ENCODE measurements at places on chromosomes 4 and X.

GRCh38 chr4:181952478-181952877 lies 290.7 kb upstream of the TENM3 start:
- no peak overlapping the region for H3K4me3 ChIP-seq
- peaks cover 7% of the 10 kb centered on the region for H3K4me1 ChIP-seq
- DNase-seq = no peak
- H3K27ac ChIP-seq = no peak overlapping the region

DNA sequence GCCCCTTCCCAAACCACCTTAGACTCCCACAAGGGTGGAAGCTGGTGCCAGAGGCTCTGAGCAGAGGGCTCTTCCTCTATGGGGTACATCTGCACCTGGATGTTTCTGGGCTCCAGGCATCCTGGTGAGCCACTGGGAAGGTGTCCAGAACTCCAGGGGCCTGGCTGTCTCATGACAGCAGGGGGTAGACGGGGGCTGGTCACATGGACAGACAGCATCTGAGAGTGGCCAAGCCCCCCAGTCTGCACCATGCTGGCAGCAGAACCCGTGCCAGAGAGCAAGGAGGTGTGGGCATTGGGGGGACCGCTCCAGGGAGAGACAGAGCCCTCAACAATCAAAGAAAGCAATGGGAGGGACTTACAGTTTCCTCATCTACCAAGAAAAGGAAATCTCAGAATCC lies 39.5 kb downstream of the ZFYVE28 start:
- H3K27me3 ChIP-seq = no peaks in the 10 kb centered on the region
- no peak overlapping the region for H3K27ac ChIP-seq
- H3K4me1 ChIP-seq = no peaks in the 10 kb centered on the region
- no peak overlapping the region for H3K4me3 ChIP-seq
- no peaks in the 10 kb centered on the region for H3K36me3 ChIP-seq
- no peak for DNase-seq

GRCh38 chr4:107736924-107737448 lies 17.0 kb upstream of the PAPSS1 start:
- no peaks in the 10 kb centered on the region for H3K27me3 ChIP-seq
- DNase-seq = no peak
- H3K27ac ChIP-seq = no peak overlapping the region
- peaks cover 12% of the 10 kb centered on the region for H3K4me1 ChIP-seq
- no peaks in the 10 kb centered on the region for H3K36me3 ChIP-seq
- no peak overlapping the region for H3K4me3 ChIP-seq

- no peaks in the 10 kb centered on the region for H3K36me3 ChIP-seq
- no peak overlapping the region for H3K4me3 ChIP-seq
Observed at GRCh38 chrX:1108501-1109445, 103.7 kb downstream of the CRLF2 start.

GRCh38 chr4:15656038-15656470 lies 897 bp upstream of the FBXL5 start:
- DNase-seq = no peak
- peaks cover 54% of the 10 kb centered on the region for H3K4me1 ChIP-seq
- no peaks in the 10 kb centered on the region for H3K27me3 ChIP-seq
- H3K36me3 ChIP-seq = no peaks in the 10 kb centered on the region

- H3K4me1 ChIP-seq = no peaks in the 10 kb centered on the region
- H3K36me3 ChIP-seq = no peaks in the 10 kb centered on the region
- H3K27me3 ChIP-seq = no peaks in the 10 kb centered on the region
- no peak for DNase-seq
Observed at GRCh38 chr4:136831553-136831952, 700.7 kb downstream of the PCDH18 start.

GRCh38 chr4:79492148-79492547 lies 84.1 kb upstream of the GK2 start:
- H3K36me3 ChIP-seq = no peaks in the 10 kb centered on the region
- peaks cover 19% of the 10 kb centered on the region for H3K4me1 ChIP-seq
- H3K4me3 ChIP-seq = peak overlapping the region; percentile 7
- DNase-seq = no peak

DNA sequence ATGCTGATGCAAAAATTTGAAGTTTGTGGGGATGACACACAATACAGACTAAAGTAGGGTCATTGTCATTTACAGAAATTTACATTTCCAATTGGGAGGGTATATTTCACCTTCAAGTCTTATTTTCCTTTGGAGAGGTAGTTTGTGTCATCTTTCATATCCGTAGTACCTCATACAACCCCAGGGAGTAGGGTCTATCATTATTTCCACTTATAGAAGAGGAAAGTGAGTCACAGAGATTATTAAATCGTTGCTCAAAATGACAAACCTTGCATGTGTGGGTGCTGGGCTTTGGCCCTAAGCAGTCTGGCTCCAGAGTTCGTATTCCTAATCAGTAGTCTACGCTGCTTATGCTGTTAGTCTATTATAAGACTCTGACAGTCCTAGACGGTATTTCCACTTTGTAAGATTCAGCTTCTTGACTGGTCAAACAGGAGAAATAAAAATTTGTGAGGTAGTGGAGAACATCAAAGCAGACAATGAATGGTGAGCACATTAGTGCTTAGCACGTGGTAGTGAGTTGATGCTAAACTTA lies 516.5 kb downstream of the PCDH7 start:
- H3K36me3 ChIP-seq = no peaks in the 10 kb centered on the region
- H3K4me1 ChIP-seq = no peaks in the 10 kb centered on the region
- H3K27ac ChIP-seq = no peak overlapping the region
- H3K27me3 ChIP-seq = no peaks in the 10 kb centered on the region

GRCh38 chrX:47577901-47578300 lies 4.3 kb upstream of the TIMP1 start:
- no peak overlapping the region for H3K27ac ChIP-seq
- H3K36me3 ChIP-seq = no peaks in the 10 kb centered on the region
- no peaks in the 10 kb centered on the region for H3K27me3 ChIP-seq
- H3K4me3 ChIP-seq = no peak overlapping the region
- H3K4me1 ChIP-seq = peaks cover 12% of the 10 kb centered on the region

GRCh38 chr4:25069014-25069413 lies 38.3 kb upstream of the LGI2 start:
- H3K4me1 ChIP-seq = no peaks in the 10 kb centered on the region
- H3K4me3 ChIP-seq = no peak overlapping the region
- no peak overlapping the region for H3K27ac ChIP-seq
- H3K27me3 ChIP-seq = no peaks in the 10 kb centered on the region

GRCh38 chr4:34245276-34245675 lies 1999.0 kb downstream of the ARAP2 start:
- no peaks in the 10 kb centered on the region for H3K4me1 ChIP-seq
- no peak for DNase-seq
- H3K4me3 ChIP-seq = no peak overlapping the region
- no peaks in the 10 kb centered on the region for H3K27me3 ChIP-seq

DNA sequence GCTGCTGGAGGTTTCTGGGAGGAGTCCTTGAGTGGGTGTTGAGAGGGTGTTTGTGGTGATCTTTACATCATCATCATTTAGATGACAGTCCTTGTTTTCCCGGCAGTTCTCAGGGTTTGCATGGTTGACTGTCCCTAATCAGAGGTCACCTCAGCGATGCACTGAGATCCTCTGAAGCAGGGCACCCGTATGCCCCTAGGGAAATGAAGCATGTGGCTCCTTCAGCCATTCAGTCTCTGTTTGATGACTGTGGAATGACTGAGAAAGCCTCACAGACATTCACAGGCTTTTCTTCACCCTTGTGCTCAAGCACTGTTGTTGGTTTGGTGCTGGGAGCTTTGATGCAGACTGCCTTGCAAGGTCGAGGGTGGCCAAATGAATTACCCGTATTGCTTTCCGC lies 474.7 kb downstream of the SPRY1 start:
- no peak overlapping the region for H3K4me3 ChIP-seq
- no peak for DNase-seq
- H3K27me3 ChIP-seq = no peaks in the 10 kb centered on the region
- no peak overlapping the region for H3K27ac ChIP-seq

DNA sequence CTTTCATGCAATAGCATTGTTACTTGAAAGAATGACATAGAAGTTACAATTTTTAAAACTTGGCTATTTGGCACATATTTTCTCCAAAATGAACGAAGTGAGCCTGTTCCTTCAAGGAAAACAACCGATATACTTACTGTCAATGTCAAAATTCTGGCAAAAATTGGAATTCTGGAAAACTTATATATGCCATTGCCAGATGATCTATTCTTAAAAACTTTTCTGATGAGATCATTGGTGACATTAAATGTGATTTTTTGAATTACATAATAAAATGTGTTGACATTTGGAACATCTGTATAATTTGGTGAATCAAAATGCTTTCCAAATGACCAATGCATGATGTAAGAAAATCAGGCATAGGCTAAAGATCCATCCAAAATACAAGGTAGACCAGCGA lies 209.0 kb downstream of the SCFD2 start:
- H3K27ac ChIP-seq = no peak overlapping the region
- H3K36me3 ChIP-seq = no peaks in the 10 kb centered on the region
- H3K4me1 ChIP-seq = peaks cover 11% of the 10 kb centered on the region

GRCh38 chr4:140219567-140219966 lies 65.6 kb upstream of the MAML3 start:
- no peaks in the 10 kb centered on the region for H3K27me3 ChIP-seq
- H3K4me1 ChIP-seq = no peaks in the 10 kb centered on the region
- DNase-seq = no peak
- H3K27ac ChIP-seq = no peak overlapping the region
- H3K36me3 ChIP-seq = no peaks in the 10 kb centered on the region
- no peak overlapping the region for H3K4me3 ChIP-seq

DNA sequence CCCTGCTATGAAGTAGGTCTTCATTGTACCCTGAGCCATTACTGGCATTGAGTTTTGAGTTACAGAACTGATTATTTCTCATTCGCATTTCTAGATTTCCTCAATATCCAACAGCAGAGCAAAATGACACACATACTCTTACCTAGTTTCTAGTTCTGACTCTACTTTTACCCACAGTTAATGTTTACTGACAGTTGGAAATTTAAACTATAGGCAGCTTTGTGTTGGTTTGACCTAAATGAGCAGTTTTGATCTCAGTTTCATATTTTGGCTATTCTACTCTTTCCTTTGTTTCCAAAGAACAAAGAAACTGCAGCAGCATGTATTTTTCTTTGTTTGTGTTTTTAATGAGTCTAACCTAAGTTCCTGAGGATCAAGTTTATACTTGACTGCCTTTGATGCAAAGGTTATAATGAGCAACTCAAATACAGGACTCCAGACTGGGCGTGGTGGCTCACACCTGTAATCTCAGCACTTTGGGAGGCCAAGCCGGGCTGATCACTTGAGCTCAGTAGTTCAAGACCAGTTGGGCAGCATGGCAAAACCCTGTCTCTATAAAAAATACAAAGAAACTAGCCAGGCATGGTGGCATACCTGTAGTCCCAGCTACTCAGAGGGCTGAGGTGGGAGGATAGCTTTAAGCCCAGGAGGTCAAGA lies 30.4 kb downstream of the TXK start:
- no peaks in the 10 kb centered on the region for H3K36me3 ChIP-seq
- no peaks in the 10 kb centered on the region for H3K4me1 ChIP-seq
- H3K27ac ChIP-seq = no peak overlapping the region
- no peak for DNase-seq
- H3K27me3 ChIP-seq = no peaks in the 10 kb centered on the region
- no peak overlapping the region for H3K4me3 ChIP-seq

GRCh38 chr4:136283977-136284376 lies 1248.3 kb downstream of the PCDH18 start:
- no peaks in the 10 kb centered on the region for H3K4me1 ChIP-seq
- no peak overlapping the region for H3K27ac ChIP-seq
- H3K4me3 ChIP-seq = no peak overlapping the region
- DNase-seq = no peak
- no peaks in the 10 kb centered on the region for H3K36me3 ChIP-seq

- no peak for DNase-seq
- H3K4me3 ChIP-seq = no peak overlapping the region
- H3K36me3 ChIP-seq = peaks cover 36% of the 10 kb centered on the region
- no peaks in the 10 kb centered on the region for H3K27me3 ChIP-seq
- no peaks in the 10 kb centered on the region for H3K4me1 ChIP-seq
Observed at GRCh38 chr4:143473334-143474126, 40.0 kb upstream of the SMARCA5 start.

GRCh38 chr4:151851354-151851753 lies 90.5 kb upstream of the GATB start:
- H3K27ac ChIP-seq = peak overlapping the region; percentile 19
- no peaks in the 10 kb centered on the region for H3K36me3 ChIP-seq
- no peak for DNase-seq
- H3K4me1 ChIP-seq = no peaks in the 10 kb centered on the region

- no peaks in the 10 kb centered on the region for H3K4me1 ChIP-seq
- H3K27ac ChIP-seq = no peak overlapping the region
- no peak for DNase-seq
- H3K27me3 ChIP-seq = no peaks in the 10 kb centered on the region
- no peak overlapping the region for H3K4me3 ChIP-seq
Observed at GRCh38 chrX:155231163-155231562, 14.9 kb downstream of the VBP1 start.

GRCh38 chr4:108683479-108683878 lies 33.1 kb downstream of the OSTC start:
- no peak overlapping the region for H3K4me3 ChIP-seq
- no peaks in the 10 kb centered on the region for H3K27me3 ChIP-seq
- H3K4me1 ChIP-seq = no peaks in the 10 kb centered on the region
- no peak for DNase-seq
- H3K27ac ChIP-seq = no peak overlapping the region

GRCh38 chrX:136271300-136271699 lies 20.1 kb upstream of the MAP7D3 start:
- H3K4me1 ChIP-seq = no peaks in the 10 kb centered on the region
- H3K27ac ChIP-seq = no peak overlapping the region
- no peak for DNase-seq
- H3K27me3 ChIP-seq = no peaks in the 10 kb centered on the region
- H3K4me3 ChIP-seq = no peak overlapping the region

DNA sequence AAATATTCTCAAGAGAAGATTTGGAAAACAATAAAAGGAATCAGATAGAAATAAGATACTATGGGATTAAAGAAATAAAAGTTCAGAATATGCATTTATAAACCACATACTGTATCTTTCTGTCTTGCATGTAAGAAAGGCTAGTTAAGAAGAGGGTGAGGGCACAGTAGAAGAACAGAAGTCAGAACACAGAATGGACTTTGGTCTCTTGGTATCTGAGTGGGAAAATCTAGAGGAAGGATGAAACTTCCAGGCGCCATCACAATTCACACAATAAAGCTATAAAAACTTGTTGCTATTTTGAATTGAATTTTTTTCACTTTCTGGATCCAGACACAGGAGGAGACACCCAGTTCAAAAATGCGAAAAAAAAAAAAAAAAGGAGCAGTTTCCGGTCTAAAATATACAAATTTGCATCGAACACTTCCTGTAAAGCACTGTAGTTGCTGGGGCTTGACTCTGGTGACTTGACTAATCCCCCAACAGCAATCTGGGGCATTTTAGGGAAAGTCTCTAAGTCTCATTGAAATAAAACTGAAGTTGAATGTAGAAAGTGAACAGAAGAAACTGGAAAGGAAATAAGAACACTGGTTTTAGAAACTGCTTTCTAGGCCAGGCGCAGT lies 8.1 kb upstream of the NAAA start:
- no peak for DNase-seq
- no peak overlapping the region for H3K27ac ChIP-seq
- no peaks in the 10 kb centered on the region for H3K27me3 ChIP-seq
- H3K36me3 ChIP-seq = peaks cover 69% of the 10 kb centered on the region

GRCh38 chr4:154078504-154079350 lies 289.8 kb upstream of the SFRP2 start:
- no peak overlapping the region for H3K27ac ChIP-seq
- H3K27me3 ChIP-seq = no peaks in the 10 kb centered on the region
- no peaks in the 10 kb centered on the region for H3K36me3 ChIP-seq
- no peak for DNase-seq
